Stimulated activated CD8-positive, alpha-beta memory T cell treated with anti-CD3 and anti-CD28 coated beads, Interleukin-12 subunit alpha, Interleukin-12 subunit beta, amount 100 ng/mL, for 4 hours (primary cell): ENCODE measurements at places on chromosomes 16 and 17.

GRCh38 chr17:64683796-64684195 is 21.7 kb upstream of the SMURF2 start:
- no peak for DNase-seq

GRCh38 chr17:65553009-65553645 is 8.3 kb downstream of the AXIN2 start:
- no peak for DNase-seq

GRCh38 chr17:73430848-73431247 is 119.0 kb upstream of the CDC42EP4 start:
- no peak for DNase-seq

DNA sequence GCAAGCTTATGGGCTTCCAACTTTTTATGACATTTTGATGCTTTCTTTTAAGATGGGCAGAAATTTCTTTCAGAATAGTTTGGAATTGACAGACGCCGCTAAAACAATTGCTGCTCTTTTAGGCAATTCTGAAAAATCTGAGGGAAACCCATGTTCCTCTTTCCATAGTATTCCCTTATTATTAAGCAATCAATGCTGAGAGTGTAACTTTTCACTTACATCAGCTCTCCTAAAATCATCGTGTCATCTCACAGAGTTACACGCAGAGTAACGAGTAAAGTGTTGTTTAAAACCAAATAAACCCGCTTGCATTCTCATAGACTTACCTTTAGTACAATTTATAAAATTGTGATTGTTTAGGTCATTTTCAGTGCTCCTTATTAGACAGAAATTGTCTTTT is 150.6 kb downstream of the MAF start:
- no peak for DNase-seq

DNA sequence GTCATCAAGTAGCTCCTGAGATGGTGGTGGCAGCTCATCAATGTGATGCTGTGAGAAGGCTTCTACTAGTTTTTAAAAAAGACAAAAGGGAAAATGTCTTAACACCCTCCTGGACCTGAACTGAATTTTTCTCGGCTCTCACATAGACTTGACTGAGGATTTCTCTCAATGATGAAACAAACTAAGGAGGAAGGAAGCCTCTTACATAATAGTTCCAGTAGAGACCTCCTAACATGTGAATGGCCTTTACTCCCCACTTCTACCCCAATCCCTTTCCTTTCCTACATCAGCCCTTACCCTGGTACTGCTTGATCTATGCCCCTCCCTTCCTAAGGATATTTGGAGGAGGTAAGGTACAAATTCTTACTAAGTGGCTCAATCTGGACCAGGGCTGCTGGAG is 54.8 kb upstream of the MTMR4 start:
- no peak for DNase-seq

DNA sequence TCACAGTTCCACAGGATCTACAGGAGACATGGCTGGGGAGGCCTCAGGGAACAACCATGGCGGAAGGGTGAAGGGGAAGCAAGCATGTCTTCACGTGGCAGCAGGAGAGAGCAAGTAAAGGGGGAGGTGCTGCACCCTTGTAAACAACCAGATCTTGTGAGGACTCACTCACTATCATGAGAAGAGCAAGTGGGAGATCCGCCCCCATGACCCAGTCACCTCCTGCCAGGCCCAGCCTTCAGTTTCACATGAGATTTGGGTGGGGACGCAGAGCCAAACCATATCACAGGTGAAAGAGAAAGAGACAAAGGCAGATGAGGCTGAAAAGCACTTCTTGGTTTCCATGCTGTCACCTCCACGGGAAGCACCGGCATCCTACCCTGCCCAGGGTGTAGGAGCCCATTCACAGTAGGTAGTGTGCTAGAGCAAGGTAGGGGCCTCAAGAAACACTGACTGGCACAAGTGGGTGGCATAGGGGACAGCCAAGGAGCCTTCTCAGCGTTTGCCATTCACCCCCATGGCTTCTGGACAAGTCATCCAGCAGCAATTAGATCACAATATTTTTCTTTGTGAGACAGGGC is 6.6 kb downstream of the NARF start:
- DNase-seq: no peak
